Activated T-cell treated with anti-CD3 and anti-CD28 coated beads, Interleukin-2, amount 50 U/mL, for 24 hours (primary cell): ENCODE measurements at places on chromosomes 5 and 9.

DNA sequence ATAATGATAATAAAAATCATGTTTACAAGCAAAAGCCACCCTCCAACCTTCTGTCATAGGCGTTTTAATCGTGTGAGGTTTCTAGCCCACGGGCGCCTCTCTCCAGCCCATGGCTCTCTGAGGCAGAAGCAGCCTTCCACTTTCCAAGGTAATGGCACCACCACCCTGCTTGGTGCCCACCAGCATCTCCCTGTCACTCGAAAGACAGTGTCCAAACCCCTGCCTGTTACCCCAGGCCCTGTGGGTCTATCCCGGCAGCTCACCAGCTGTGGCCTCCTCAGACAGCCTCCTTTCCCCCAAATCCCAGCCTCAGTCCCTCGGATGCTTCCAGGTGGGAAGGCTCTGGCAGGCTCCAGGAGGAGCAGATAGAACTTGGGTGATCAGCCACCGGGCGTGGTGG is 123.8 kb upstream of the LPCAT1 start:
- H3K27ac ChIP-seq, result no peak overlapping the region
- no peak for DNase-seq
- peaks cover 55% of the 10 kb centered on the region for H3K27me3 ChIP-seq

DNA sequence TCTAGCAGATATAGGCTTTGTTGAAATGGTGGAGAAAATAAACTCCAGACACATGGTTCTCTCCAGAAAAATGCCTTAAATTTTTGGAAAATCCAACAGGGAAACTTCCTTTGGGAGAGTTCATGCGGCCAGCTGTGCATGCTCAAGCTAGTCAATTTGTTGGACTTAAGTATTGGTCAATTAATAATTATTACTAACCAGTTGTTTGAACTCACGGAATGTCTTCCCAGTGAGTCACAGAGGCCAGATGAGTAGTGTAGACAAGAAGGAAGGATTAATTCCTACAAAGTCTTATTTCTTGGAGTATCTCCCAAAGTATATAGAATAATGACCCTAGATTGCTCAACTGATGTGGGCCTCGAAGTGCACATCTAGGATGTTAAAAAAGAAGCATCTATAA is 103.6 kb downstream of the MACIR start:
- H3K4me1 ChIP-seq, result peaks cover 2% of the 10 kb centered on the region
- no peaks in the 10 kb centered on the region for H3K27me3 ChIP-seq
- H3K27ac ChIP-seq, result no peak overlapping the region
- H3K4me3 ChIP-seq, result no peak overlapping the region
- no peak for DNase-seq

- no peaks in the 10 kb centered on the region for H3K27me3 ChIP-seq
- H3K27ac ChIP-seq, result no peak overlapping the region
- H3K4me1 ChIP-seq, result peaks cover 10% of the 10 kb centered on the region
- no peak for DNase-seq
- no peaks in the 10 kb centered on the region for H3K36me3 ChIP-seq
Measured at GRCh38 chr5:54217826-54218503, 92.4 kb downstream of the ARL15 start.

- H3K4me3 ChIP-seq, result no peak overlapping the region
- H3K27me3 ChIP-seq, result peaks cover 17% of the 10 kb centered on the region
- H3K36me3 ChIP-seq, result no peaks in the 10 kb centered on the region
- H3K4me1 ChIP-seq, result no peaks in the 10 kb centered on the region
Measured at GRCh38 chr5:2166979-2167377, 284.3 kb upstream of the IRX4 start.

DNA sequence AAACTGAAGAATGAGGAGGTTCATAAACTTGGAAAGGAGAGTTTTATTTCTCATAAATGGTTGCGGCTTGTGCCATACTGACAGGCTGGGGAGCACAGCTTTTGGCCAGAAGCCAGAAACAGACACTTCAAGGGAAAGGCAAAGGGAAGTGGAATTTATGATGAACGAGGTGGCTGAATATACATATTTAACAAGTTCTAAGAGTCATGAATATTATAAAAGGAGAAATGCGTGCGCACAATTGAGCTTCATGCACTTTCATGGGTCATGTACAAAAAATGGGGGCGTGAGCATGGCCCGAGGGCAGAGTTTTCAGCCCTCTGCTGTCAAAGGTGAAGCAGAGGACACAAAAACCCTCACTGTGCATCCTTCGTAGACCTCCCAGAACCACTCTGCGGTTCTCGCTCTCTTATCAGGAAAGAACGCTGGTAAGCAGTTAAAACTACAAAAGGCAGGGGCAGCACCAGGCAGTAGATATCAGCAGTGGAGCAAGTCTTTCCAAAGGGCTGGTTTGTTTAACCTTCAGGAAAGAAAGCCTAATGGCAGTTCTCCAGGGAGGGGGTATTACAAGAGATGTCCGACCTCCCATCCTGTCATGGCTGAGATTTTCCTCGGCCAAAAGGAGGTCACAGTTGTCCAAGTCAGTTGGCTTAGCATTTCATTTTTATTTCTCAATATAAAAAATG is 29.0 kb downstream of the AUH start:
- H3K27ac ChIP-seq, result peak overlapping the region; percentile 3
- peaks cover 68% of the 10 kb centered on the region for H3K36me3 ChIP-seq
- no peaks in the 10 kb centered on the region for H3K27me3 ChIP-seq
- DNase-seq, result no peak

DNA sequence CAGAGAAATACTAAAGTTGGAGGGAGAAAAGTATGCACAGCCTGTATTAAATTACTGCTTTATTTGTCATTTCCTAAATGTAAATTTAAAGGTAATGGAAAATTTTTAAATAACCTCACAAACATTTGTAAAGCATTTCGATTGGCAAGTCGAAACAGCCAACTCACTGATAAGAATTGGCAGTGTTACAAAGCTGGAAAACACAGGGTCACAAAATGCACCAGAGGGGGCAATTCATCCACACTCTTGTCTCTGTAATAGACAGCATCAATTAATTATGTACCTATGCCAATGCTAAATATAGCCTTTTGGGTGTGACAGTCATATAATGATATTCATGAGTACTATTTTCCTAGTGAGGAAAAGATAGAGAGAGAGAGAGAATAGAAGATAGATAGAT is 140.6 kb upstream of the PRLR start:
- H3K4me3 ChIP-seq, result no peak overlapping the region
- DNase-seq, result no peak
- no peak overlapping the region for H3K27ac ChIP-seq
- no peaks in the 10 kb centered on the region for H3K4me1 ChIP-seq
- peaks cover 11% of the 10 kb centered on the region for H3K27me3 ChIP-seq

DNA sequence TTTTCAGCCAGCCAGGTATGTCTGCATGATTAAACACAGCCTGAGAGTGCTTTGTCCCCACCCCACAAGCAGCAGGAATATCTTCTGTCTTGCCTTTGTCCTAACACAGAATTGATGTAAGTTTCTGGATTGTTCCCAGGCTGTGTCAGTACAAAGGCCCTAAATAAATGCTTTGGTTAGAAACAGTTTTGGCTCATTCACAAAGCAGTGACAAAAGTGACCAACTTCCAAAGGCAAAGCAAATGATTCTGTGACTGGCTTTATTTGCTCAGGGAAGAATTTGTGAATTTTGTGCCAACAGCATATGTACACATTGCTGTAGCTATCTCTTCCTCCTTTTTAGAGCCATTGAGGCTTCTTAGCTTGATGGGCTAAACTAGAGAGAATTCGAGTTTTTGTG is 133.7 kb downstream of the PLPPR1 start:
- no peaks in the 10 kb centered on the region for H3K4me1 ChIP-seq
- H3K27me3 ChIP-seq, result no peaks in the 10 kb centered on the region
- DNase-seq, result no peak
- no peaks in the 10 kb centered on the region for H3K36me3 ChIP-seq

- H3K27ac ChIP-seq, result no peak overlapping the region
- no peak for DNase-seq
- no peaks in the 10 kb centered on the region for H3K36me3 ChIP-seq
- no peak overlapping the region for H3K4me3 ChIP-seq
Measured at GRCh38 chr5:4881366-4882002, 258.6 kb upstream of the ADAMTS16 start.

DNA sequence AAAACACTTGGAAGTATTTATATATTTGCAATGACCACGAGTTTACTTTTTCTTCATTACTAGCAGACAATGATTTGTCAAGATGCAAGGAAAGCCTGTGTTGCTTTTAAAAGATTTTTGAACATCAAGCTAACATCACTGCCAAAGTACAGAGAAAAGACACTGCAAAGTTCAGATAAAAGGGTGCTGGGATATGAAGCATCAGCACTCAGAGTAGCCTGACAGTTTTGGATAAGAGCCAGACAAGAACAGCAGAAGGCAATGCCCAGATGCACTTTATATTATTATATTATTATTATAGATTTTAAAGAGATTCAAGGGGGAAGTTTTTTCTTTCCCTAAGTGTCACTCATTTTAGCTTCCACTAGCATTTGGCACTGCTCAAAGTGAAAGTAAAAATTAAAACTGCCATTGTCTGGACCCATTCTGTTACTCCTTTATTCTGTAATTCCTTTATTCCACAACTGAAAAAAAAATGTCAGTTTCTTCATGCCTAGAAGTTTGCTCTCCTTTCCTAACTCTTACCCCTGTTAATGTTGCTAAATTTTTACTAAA is 240.6 kb downstream of the EFNA5 start:
- no peak for DNase-seq
- H3K27me3 ChIP-seq, result no peaks in the 10 kb centered on the region
- H3K27ac ChIP-seq, result no peak overlapping the region
- no peak overlapping the region for H3K4me3 ChIP-seq
- H3K4me1 ChIP-seq, result peaks cover 3% of the 10 kb centered on the region

DNA sequence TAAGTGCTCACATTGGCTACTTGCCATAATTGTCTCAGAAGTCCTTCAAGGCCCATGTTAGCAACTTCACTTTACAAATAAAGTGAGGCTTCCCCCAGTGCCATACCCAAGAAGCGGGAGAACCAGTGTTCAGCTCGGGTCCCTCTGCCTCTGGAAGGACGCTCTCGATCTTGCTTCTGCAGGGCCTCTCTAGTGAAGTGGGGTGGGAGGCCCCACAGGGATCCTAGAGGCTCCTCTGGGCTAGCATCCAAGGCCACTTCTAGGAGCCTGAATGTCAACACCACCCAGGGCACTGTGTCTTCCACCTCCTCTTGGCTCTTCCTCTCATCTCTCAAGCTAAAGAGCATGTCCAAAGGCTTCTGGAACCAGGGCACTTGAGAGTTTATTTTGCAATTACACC is 282.5 kb downstream of the GADD45G start:
- H3K4me1 ChIP-seq, result no peaks in the 10 kb centered on the region
- no peak overlapping the region for H3K4me3 ChIP-seq
- H3K36me3 ChIP-seq, result no peaks in the 10 kb centered on the region
- DNase-seq, result peak; percentile 16

- H3K27me3 ChIP-seq, result no peaks in the 10 kb centered on the region
- no peaks in the 10 kb centered on the region for H3K4me1 ChIP-seq
Measured at GRCh38 chr5:36537724-36538123, 68.7 kb upstream of the SLC1A3 start.

DNA sequence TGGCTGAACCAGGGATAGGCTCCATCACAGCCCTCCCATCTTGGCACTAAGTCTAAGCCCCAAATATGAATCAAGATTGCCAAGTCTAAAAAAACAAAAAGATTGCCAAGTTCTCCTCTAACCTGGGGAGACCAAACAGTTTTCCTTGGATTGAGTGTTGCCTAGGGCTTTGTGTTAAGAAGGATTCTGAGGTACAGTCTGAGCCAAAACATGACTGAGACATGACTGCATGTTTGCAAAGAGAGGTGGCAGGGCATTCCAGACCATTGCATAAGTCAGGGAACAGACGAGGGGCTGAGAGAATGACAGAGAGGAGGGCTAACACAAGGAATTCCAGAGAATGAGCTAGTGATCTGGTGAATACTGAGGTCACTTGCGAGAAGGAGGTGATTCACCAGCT is 11.4 kb downstream of the LAMC3 start:
- DNase-seq, result no peak
- H3K4me3 ChIP-seq, result no peak overlapping the region
- no peaks in the 10 kb centered on the region for H3K36me3 ChIP-seq

DNA sequence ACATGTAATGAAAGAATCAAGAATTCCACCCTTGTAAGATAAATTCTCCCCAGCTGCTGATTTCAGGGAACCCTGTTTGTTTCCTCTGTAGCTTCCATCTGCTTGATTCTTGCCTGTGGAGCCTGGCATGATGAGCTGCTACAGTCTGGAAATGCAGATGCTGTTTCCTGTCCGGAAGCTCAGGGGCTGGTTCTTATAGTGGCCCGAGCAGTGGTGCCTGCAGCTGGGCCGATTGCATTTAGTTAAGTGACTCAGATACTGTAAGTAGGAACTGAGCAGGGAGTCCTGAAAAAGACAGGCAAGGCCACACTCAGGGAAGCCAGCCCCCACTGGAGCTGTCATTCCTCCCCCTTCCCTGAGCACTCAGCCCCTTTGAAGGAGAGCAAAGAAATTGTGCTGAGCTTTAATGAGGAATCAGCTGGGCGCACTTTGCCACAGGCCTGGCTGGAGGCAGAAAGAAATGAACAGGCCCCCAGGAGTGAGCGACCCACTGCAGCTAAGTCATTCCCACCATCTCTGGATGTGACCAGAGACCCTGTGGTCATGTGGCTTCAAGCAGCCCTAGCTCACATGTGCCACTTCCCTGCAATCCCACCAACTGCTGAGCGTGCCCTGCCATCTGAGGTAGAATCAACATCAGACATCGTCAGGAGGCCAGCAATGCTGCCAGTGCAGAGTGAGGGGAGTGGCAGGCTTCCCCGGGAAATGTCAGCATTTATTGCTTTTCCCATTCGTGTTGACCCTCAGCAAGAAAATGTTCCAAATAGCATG is 206.0 kb upstream of the WWC1 start:
- H3K36me3 ChIP-seq, result no peaks in the 10 kb centered on the region
- DNase-seq, result no peak
- no peak overlapping the region for H3K4me3 ChIP-seq
- H3K27me3 ChIP-seq, result peaks cover 30% of the 10 kb centered on the region
- H3K27ac ChIP-seq, result no peak overlapping the region

DNA sequence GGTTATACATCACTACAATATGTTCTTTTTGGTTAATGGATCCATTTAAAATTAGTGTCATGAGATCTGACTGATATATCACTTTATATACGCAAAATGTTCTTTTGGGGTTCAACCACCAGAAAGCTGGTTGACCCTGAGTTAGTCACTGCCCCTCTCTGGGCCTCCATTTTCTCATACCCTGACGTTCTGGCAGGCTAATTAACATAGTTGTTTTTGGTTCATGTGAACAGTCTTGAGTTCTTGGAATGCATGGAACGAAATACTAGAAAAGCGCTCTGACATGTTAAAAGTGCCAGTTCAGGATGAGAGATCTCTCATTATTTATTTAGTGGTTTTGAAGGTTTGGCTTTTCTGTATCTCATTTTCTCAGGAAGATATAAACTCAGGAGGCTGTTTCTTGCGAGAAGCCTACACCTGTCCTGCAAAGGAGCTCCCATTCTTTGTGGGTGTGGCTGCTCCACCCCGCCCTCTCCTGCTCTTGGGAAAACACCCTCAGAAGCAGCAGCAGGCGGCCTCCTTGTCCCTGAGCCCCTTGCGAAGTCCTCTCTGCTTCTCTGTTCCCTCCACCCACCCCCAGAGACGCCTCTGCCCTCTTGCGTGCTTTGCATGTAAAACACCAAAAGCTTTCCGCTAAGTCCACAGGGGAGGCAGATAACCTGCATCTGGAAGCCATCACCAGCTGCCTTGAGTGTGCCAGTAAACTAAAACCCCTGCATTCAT is 302.4 kb upstream of the PANK3 start:
- no peak overlapping the region for H3K4me3 ChIP-seq
- no peaks in the 10 kb centered on the region for H3K36me3 ChIP-seq
- DNase-seq, result no peak
- H3K4me1 ChIP-seq, result no peaks in the 10 kb centered on the region
- H3K27me3 ChIP-seq, result peaks cover 17% of the 10 kb centered on the region
